RKO (cell line): ENCODE measurements at places on chromosomes 4 and X.

- DNase-seq: no peak
These were observed 87.4 kb downstream of the CBLL2 start for GRCh38 chrX:22360129-22360528.

DNA sequence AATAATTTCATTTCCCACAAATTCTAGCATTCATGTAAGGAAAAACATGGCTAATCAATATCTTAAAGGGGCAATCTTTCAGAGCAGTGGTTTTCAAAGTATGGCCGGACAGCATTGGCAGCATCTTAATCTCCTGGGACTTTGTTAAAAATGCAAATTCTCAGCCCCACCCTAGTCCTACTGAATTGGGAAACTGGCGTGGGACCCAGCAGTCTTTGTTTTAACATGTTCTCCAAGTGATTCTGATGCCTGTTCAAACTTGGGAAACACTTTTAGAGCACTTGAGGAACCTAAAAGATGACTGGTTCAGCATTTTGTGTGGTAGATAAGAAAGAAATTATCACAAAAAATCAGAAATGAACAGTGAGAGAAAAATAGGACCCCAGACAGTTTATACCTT is 65.7 kb downstream of the ZFX start:
- DNase-seq: no peak

GRCh38 chr4:6710996-6711395 is 1.3 kb upstream of the MRFAP1L1 start:
- DNase-seq: no peak

DNA sequence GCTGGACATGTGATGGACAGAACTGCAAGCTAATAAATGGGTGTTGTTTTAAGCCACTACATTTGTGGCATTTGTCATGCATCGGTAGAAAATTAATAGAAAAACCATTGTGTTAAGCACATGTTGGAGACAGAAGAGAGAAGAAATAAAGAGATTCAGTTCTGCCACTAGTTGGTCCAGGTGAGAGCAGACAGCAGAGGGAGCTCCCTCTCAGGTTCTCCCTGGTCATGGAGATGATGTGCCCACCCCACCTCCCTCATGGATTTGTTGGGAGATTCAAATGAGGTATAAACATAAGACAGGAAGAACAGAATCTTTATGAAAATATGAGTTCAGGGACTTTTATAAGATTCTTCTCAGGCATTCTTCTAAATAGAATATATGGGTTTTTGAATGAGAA is 36.8 kb upstream of the OCIAD2 start:
- DNase-seq: no peak

DNA sequence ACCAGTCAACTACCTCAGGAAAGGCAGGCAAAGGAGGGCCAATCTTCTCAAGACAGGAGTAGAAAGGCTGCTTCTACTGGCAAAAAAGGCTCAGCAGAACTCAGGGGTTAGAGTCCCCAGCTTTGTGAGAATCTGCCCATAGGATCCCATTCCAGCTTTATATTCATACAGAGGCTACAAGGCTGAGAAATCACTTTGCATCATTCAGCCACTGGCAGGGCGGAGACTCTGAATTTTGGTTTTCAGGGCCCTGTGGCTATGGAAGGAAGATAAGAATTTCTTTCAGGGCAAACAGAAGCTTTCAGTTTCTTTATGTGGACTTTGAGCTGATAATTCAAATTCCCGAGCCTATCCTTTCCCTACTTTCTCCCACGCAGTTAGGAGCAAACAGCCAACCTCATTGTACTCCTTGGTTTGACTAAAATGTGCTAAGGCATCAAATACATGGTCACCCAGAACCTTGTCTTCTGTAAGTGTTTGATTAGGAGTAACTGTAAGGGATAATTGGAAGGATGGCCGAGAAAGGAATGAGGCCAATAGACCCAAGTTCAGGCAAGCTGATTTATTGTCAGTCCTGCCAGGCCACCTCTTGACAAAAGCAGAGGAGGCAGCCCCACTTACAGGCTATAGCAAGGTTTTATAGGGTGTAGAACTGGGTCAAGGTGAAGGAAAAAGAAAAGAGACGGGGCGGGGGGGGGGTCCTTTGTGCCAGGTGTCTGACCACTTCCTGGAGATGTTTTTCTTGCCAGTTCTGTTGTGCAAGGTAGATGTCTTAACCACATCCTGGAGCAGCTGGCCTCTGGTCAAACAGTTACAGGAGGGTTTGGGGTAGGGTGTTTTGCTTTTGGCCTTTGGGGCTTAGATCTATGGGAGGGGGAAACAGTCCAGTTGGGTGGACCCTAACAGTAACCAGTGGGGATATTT is 165.3 kb upstream of the PPP1R2C start:
- DNase-seq: no peak

DNA sequence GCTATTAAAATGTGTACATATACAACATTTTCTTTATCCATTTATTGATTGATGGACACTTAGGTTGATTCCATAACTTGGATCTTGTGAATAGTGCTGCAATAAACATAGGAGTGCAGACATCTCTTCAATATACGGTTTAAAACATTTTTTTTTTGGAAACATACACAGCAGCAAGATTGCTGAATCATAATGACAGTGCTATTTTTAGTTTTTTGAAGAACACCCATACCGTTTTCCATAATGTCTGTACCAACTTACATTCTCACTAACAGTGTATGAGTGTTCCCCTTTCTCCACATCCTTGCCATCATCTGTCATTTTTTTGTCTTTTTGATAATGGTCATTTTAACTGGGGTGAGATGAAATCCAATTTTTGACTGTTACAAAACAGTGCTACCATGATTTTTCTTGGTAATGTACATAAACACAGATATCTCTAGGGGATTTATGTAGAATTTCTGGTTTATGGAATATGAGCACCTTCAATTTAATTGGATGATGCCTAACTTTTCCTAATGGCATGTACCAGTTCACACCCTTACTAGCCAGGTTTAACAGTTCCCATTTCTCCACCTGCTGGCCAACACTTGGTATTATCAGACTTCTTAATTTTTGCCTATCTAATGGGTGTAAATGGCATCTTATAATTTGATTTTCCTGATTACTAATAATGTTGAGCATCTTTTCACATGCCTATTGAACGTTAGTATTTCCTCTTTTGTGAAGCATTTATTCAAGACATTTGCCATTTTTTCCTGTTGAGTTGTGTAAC is 21.0 kb upstream of the TMSB15B start:
- DNase-seq: peak; percentile 64
